ENCODE measurements at places on chromosomes 3 and 15. TPM values are rescaled to one million over a fixed set of nuclear protein-coding genes. Genes with fewer than 3 reads are reported as not detected.

DNA sequence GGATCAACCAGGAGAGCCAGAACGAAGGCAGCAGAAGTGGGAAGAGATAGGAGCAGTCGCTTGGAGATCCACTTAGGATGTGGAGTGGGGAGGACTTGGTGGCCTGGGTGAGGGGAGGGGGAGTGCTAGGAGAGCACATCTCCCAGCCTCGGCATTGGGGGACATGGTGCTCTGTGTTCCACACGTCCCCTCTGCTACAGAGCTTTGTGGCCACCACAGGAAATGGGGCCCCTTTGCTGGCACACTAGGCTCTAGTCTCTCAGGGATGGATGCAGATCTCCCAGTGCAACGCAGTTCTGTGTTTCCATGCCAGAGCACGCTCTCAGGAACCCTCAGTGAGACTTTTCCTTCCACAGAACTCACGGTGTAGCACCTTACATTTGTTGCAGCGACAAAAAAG, 68.8 kb downstream of the CHDH start:
- no peak for DNase-seq

GRCh38 chr15:95853350-95853749, 477.1 kb upstream of the NR2F2 start:
- DNase-seq, result peak; percentile 42

GRCh38 chr3:13308380-13308801, 111.7 kb downstream of the NUP210 start:
- DNase-seq, result peak; percentile 13

DNA sequence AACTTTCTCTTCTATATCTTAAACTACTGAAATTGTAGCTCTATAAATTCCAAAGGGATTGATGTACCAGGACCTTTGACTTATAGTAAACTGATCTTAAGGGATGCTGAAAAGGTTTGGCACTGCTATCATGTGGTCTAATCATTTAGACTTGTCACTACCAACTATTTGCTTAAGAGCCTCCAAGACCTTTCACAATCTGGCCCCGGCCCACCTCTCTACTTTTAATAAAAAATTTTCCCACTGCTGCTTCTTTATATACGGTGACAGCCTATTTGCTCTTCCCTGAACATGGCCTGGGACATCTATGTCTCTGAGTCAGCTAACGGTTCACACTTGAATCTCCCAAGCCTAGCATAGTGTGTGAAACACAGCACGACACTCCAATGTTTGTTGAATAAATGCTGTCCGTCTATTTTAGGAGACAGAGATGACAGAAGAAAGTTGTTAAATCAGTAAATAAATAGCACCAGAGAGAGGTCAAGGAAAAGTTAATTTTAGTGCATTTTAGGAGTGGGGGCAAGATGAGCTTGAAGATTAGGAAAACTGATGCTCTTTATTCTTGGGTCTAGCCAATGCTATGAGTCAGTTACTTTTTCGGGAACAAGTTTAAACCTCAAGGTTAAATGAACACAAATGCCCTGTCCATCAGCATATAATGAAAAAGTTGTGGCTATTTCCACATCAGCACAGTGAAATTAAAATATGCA, 212.9 kb downstream of the TIGIT start:
- peak; percentile 31 for DNase-seq

DNA sequence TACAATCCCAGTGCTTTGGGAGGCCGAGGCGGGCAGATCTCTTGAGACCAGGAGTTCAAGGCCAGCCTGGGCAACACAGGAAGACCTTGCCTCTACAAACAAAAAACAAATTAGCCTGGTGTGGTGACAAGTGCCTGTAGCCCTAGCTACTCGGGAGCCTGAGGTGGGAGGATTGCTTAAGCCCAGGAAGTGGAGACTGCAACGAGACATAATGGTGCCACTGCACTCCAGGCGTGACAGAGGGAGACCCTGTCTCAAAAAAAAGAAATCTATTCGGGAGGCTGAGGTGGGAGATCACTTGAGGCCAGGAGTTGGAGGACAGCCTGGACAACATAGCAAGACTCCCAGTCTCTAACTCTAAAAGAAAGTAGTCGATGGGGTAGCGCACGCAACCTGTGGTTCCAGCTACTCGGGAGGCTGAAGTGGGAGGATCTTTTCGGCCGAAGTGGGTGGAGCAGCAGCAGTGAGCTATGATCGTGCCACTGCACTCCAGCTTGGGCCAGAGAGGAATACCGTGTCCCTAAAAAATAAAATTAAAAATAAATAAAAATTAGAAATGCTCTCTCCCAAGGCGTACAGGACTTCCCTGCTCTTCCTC, 775 bp downstream of the C3orf33 start:
- peak; percentile 5 for DNase-seq

Gene ADCY5
- total RNA-seq, result 0.43 TPM

GRCh38 chr3:194158942-194159439, 23.0 kb downstream of the HES1 start:
- no peak for DNase-seq

DNA sequence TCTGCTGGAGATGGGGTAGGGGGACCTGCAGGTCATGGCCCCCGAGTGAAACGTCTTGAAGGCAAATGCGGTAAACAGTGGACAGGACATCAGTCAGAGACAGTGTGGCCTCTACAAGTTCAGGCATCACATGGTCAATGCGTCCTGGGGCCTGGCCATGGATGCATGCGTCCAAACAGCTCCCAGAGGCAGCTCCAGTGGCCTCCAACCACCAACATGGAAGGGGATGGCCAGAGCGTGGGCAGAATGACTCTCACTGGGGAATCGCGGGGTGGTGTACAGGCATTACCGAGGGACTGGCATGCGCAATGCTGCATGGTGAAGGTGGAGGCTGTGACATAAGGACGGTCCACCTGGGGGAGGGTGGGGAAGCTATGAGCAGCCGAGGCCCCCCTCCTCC, 35.6 kb upstream of the IQSEC1 start:
- no peak for DNase-seq

DNA sequence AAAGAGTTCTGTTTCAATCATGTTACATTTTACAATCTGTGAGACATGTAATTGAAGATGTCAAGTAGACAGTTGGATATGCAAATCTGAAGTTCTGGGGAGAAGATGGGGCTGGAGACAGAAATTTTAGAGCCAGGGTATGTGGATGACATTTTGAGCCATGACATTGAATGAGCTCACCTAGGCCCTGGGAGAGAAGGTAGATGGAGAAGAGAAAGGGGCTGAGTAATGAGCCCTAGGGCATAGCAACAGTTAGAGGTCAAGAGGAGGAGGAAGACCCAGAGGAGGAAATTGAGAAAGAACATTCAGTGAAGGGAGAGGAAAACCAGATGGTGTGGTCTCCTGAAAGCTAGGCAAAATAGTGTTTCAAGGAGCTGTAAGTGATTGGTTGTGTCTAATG, 15.3 kb downstream of the TMEM266 start:
- no peak for DNase-seq

Gene STRC
- total RNA-seq, result not detected

- no peak for DNase-seq
These were observed 71.3 kb upstream of the THSD4 start for GRCh38 chr15:71044006-71044405.

DNA sequence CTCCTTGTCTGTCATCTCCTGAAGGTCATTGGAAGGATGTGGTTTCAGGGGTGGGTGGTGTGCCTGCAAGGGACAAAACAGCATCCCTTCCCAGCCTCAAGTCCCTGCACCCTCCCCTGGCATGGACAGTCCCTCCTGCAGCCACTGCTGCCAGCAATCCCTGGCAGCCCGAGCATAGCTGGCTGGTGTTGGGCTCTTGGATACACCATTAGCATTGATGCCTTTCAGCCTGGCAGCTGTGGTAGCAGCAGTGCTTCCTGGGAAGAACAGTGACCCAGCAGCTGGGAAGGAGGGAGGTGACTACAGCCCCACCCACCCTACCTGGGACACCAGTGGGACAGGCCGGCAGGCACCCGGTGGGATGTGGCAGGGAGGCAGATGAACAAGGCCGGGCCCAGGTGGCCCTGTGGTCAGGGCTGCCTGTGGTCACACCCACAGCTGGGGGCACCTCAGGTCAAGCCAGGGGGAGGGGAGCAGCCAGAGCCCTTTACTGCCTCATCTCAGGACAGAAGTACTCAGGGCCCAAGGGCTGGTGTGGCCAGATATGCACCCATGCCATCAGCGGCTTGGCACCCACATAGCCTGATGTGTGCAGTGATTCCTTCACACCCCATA, 32.9 kb upstream of the TMEM115 start:
- no peak for DNase-seq

DNA sequence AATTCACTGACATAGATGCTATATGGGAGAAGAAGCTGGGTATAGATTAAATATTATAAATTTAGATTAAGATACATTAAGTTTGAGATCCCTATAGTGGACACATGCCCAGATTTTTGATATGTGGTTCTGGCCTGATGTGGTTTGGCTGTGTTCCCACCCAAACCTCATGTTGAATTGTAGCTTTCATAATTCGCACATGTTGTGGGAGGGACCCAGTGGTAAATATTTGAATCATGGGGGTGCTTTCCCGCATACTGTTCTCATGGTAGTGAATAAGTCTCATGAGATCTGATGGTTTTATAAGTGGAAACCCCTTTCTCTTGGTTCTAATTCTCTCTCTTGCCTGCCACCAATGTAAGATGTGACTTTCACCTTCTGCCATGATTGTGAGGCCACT, 189.4 kb upstream of the CD96 start:
- no peak for DNase-seq

DNA sequence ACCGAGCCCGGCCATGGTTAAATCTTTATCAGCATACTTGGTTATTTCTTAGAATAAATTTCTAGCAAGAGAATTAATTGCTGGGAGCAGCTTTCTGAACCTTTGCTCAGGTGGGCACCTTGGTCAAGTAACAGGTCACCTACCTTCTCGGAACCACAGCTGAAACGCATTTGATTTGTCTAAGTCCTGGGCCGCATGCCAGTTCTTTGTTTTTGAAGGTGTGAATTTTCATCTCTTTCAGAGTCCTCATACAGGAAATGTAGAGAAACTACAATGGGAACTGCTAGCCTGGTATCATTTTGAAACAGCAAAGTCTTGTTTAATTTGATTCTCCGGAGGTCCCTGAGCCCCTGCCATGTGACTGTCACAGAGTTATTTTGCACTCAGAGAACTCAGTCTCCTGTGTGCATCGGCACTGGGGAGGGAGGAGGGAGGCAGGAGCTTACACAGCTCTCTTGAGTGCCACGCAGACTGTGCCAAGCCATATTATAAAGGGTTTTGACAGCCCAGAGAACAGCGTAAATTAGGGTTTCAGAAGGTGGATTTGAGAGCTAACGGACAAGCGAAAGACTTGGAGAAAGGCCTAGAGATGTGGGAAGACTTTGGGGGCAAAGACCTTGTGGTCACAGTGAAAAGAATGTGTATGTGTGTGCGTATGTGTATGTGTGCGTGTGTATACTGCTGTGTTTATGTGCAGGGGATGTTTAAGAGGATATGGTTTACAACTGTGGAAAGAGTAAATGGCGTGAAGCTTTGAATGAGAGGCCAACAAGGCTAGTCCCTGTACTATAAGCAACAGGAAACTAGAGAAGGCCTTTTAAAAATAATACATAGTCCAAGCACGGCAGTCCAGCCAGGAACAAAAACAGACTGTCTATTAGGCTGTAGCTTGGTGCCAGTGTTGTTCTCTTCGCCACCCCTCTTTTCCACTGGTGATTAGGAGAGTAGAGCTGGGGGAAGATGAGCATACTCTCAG, 61.8 kb upstream of the ATP13A3 start:
- DNase-seq, result peak; percentile 57
